ENCODE measurements at places on chromosomes 11 and 22.

DNA sequence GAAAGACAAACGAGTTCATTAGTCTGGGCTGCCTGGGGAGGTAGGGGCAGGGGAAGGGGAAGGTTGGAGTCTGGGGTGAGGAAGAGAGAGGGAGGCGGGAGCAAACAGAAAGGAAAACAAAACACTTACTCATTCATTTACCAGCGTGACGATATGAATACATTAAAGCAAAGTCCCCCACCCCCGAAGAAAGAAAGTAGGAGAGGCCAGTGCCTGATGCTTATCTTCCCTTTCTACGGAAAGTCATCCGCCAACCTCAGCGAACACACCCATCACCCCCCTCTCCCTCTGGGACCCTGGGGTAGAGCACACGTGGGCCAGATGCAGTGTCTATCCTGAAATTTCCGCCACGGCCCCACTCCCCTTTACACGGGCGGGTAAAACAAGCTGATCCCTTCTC, 13.7 kb downstream of the ABCC8 start:
- DNase-seq, result no peak

GRCh38 chr22:42856179-42856864, 751 bp downstream of the ARFGAP3 start:
- no peak for DNase-seq

GRCh38 chr22:46579751-46580449, 40.3 kb upstream of the GRAMD4 start:
- no peak for DNase-seq

GRCh38 chr11:76173663-76174062, 32.6 kb downstream of the WNT11 start:
- no peak for DNase-seq

- DNase-seq, result no peak
Observed at GRCh38 chr11:35598254-35599125, 19.8 kb upstream of the FJX1 start.

GRCh38 chr22:36562261-36562835, 33.4 kb upstream of the EIF3D start:
- DNase-seq, result no peak

GRCh38 chr22:36828815-36829214, 12.0 kb upstream of the PVALB start:
- DNase-seq, result no peak

DNA sequence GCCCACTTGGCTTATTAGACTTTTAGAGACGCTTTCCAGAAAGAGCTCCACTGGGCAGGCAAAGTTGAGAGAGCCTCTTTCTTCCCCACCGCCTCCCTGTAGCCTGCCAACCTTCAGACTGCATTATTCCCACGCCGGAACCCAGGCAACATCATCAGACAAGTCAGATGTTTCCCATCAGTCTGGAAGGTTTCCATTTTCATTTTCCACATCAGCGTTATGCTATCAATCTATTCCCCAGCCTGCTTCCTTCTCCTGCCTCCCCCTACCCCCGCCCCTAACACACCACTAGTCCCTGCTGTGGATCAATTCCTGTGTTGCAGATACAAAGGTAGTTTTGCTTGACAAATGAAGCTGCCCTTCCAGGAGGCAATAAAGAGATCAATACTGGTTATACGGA, 184.8 kb downstream of the DSCAML1 start:
- DNase-seq, result no peak

DNA sequence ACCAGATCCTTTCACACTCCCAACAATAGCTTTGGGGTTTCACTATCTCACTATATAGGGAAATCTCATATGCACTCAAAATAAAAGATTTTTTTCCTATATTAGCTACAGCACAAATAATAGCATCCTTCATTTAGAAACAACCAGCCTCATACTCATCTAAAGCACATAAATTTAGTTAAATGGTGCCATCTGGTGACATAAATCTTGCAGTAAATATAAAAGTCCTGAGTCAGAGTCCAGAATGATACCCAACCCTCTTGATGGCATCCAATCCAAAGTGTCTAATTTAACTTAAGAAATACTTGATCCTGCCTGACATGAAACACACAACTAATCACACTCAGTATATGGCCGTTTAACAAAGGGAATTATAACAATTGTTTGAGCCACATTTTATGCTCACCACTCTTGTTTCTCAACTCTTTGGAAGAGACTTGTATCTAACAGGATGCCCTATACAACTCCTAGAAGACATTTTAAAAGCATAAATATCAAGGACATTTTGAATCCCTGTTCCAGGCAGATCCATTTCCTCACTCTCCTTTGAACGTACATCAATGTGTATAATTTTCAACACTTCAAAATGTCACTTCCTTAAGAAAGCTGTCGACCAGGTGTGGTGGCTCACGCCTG, 36.2 kb downstream of the DLG2 start:
- no peak for DNase-seq

- no peak for DNase-seq
Observed at GRCh38 chr11:129443276-129443675, 67.6 kb downstream of the BARX2 start.

DNA sequence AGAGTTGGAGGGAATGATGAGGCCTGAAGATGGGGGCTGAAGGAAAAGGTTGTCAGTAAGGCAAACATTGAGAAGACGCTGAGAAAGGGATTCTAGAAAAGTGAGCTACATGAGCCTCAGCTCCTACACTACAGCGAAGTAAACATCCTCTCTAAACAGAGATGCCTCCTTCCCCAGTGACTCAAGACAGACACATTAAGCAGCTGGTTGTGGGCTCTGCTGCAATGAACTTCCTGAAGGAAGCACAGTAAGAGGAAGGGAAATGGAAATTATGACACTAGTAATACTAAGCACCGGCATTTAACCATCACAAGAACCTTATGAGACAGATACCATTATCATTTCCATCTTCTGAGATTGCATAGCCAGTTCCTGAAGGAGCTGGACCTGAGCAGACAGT, 190.5 kb downstream of the C11orf87 start:
- DNase-seq, result no peak

GRCh38 chr11:96015906-96016565, 92.1 kb upstream of the MTMR2 start:
- DNase-seq, result no peak

GRCh38 chr22:45398214-45398613, 15.2 kb downstream of the SMC1B start:
- DNase-seq, result no peak

DNA sequence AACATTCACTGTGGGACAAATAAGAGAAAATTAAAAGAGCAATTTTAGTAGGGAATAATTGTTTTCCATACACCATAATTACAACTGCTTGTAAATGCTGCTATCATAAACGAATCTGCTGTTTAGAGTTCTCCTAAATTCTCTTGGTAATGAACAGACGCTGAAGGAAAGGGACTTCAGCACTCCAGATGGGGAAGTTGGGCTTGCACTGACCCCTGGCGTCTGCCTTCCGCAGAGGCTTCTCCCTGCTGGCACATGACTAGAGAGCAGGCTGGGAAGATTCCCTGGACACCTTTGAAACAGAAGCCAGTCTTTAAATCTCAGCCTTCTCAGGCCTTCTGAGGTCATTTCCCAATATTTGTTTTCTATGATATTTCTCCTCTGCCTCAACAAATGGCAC, 84.1 kb downstream of the NXPE2 start:
- DNase-seq, result no peak

- no peak for DNase-seq
Observed at GRCh38 chr11:15035283-15035682, 38.1 kb upstream of the CALCB start.

- no peak for DNase-seq
Observed at GRCh38 chr11:128116885-128117284, 470.5 kb downstream of the ETS1 start.

DNA sequence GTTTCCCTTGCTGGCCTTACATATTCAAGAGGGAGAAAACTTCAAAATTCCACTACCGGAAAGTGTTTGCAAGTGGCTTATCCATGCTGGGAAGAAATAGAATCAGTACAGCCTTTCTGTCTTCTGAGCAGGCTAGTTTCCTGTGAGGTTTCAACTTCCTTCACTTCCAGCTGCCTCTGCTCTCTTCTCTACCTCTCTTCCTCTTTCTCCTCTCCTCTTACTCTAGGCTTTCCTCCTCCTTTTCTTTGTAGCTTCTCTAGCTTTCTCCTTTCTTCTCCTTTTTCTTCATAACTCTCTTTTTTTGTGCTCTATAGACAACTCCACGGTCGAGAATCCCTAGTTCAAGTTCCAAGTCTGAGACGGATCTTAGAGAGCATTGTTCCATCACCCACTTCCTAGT, 421.8 kb downstream of the ETS1 start:
- DNase-seq, result no peak

- DNase-seq, result no peak
Observed at GRCh38 chr11:24748261-24748660, 251.4 kb downstream of the LUZP2 start.

- no peak for DNase-seq
Observed at GRCh38 chr22:24796860-24797259, 9.2 kb upstream of the SGSM1 start.

DNA sequence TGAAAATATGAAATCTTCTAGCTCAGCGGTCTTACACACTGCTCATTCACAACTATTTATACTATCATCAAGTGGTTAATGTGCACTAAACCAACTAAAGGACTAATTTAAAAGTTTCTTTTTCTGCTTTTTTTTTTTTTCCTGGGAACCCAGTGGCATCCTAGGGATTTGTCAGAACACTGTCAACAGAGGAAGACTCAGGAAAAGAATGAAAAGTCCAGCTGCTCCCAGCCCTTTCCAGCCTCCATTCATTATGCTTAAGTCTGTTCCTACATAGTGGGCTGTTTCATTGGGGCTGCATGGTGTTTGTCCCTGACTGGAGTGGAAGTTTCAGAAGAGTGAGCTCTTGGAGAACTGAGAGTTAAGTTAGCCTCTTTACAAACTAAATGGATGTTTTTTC, 391.1 kb downstream of the AASDHPPT start:
- no peak for DNase-seq

- no peak for DNase-seq
Observed at GRCh38 chr22:42972649-42973535, 42.1 kb downstream of the PACSIN2 start.

DNA sequence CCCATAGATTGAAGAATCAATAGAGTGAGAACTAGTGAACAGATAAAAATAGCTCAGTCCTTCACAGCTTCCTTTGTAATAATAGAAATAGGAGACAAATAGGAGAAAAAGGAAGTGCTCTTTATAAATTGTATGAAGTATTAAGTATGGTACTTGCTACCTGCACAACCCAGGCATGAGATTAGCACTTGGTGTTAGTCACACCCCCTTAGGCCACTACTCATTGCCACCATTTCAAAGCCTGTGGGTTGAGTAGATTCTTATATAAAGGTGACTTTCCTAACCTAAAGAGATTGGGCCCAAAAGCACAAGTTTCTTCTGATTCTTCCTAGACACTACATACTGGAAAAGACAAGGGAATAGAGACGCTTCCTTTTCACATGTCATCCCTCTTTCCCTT, 37.7 kb upstream of the ADORA2A start:
- DNase-seq, result no peak

- DNase-seq, result no peak
Observed at GRCh38 chr22:19871845-19872778, 17.4 kb upstream of the GNB1L start.

- peak; percentile 26 for DNase-seq
Observed at GRCh38 chr11:34192481-34193401, 87.3 kb downstream of the NAT10 start.

DNA sequence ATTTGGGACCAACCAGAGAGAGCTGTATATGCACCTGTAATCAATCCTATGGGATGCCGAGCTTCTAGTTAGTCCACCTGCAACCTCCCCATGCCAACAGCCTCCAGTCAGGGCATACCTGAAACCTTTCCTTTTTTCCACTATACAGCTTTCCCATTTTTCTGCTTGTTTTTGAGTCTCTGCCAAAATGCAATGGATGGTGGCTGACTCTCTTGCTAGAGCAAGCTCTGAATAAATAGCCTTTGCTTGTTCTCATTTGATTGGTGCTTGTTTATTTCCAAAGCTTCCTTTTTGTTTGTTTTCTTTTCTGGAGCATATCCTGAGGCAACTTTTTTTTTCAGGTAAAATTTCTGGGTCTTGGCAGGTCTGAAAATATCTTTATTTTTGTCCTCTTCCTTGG, 58.0 kb upstream of the PLET1 start:
- DNase-seq, result no peak

Measured in cerebellar nuclear complex (tissue), 1 donor.